GM20000 (cell line): ENCODE measurements at places on chromosomes 5 and 9.
A peak's percentile ranks its signal among the peaks of the same experiment; 100 is the strongest.

GRCh38 chr5:96337048-96337781 lies 95.8 kb downstream of the PCSK1 start:
- no peak for DNase-seq

- DNase-seq = no peak
Measured at GRCh38 chr5:176897263-176897662, 1.9 kb downstream of the HK3 start.

GRCh38 chr9:83379045-83379444 lies 159.2 kb downstream of the FRMD3 start:
- DNase-seq = no peak

- DNase-seq = no peak
Measured at GRCh38 chr5:168813184-168813968, 234.2 kb upstream of the PANK3 start.

DNA sequence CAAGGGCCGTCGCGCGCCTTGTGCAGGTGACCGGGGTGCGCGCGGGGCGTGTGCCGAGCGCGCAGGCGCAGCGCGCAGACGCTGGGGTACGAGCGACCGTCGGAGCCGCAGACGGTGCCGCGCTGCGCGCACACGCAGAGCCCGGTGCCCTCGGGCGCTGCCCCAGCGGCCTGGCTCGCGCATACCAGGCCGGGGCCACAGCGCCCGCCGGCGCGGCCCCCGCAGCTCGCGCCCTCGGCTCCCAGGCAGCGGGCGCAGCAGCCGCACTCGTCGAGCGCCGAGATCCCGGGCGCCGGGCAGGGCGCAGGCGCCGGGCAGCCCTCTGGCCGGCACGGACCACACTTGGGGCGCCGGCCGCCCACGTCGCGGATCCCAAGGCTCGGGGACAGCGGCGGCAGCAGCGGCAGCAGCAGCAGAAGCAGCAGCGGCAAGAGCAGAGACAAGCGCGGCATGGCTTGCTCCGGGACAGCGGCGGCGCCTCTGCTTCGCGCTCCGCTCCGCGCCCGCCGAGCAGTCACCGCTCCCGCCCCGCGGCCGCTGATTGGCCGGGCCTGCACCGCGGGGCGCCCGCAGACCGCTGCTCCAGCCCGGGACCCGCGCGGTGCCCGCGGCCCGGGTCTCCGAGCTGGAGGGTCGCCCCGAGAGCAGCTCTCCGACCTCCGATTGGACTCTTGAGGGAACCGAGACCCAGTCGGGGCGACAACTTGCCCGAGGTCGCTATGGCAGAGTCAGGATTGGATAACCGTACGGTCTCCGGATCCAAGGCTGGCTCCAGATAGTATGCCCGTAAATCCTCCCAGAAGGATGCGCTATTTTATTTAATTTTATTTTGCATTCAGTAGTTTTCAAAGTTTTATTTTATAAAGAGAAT lies at the start of gene IGFBPL1:
Gene IGFBPL1, minus strand, starts transcription at position 482 of the 871 bp plus-strand sequence. Its CDS starts 30 bp downstream, at position 452.
- peak; percentile 62 for DNase-seq

- DNase-seq = no peak
Measured at GRCh38 chr5:80057099-80057498, 22.0 kb downstream of the THBS4 start.

- DNase-seq = no peak
Measured at GRCh38 chr5:9314558-9314957, 231.3 kb downstream of the SEMA5A start.
